ENCODE measurements at places on chromosomes 13 and 19.

DNA sequence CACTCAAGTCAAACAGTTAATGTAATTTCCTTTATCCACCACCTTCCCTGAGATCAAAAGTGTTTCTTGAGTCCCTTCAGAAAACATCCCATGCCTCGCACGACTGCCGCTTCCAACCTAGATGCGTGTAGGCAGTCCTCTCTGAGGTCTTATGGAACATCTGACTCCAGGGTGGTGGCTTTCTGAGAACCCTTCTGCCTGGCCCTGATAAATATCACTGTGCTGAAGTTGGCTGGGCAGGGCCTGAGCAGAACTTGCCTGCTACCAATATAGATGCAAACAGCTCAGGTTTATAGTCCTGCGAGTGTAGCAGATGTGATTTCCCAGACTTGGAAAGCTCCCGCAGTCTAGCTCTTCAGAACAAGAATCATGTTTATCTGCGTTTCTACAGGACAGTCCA is 61.1 kb upstream of the GPR12 start:
- DNase-seq, result no peak

- no peak for DNase-seq
Measured at GRCh38 chr19:389935-390289, 19.0 kb downstream of the C2CD4C start.

DNA sequence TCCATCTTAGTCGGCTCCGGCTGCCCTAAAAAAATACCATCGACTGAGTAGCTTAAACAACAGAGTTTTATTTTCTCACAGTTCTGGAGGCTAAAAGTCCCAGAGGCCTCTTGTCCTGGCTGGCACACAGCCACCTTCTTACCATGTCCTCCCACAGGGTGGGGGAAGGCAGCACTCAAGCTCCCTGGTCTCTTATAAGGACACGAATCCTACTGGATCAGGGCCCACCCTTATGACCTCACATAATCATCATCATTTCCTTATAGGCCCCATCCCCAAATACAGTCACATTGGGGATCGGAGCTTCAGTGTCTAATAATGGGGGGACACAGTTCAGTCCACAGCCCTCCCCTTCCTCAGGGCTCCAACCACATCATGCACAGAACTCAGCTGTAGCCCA is 2.6 kb upstream of the TUBA3C start:
- DNase-seq, result no peak

GRCh38 chr13:37665420-37665819 is 66.9 kb upstream of the POSTN start:
- DNase-seq, result no peak

DNA sequence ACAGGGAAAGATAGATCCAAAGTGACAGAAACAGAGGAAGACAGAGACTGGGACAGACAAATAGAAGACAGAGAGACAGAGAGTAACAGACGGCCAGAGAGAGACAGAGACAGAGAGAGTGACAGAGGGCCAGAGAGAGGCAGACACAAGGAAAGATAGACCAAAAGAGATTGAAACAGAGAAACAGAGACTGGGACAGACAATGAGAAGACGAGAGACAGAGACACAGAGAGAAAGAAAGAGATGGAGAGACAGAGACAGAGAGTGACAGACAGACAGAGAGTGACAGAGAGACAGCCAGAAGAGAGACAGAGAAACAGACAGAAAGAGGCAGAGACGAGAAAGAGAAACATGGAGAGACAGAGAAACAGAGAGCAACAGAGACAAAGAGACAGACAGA is 127.3 kb downstream of the UQCRFS1 start:
- no peak for DNase-seq

DNA sequence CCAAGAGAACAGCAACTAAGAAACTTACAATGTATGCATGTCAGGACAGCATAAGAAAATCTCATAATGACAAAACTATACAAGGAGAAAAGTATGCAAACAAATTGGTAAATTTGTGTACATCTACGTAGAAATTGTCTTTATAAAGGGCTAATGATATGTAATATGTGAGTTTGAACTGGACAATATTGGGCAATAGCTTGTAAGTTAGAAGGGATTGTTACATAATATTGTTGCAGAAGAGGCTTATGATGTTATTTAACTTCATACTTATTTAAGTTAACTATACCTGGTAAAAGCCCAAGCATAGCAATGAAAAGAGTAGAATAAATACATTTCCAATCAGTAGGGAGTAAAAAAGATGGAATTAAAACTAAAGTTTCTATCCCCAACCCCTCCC is 134.0 kb downstream of the MAB21L1 start:
- no peak for DNase-seq

DNA sequence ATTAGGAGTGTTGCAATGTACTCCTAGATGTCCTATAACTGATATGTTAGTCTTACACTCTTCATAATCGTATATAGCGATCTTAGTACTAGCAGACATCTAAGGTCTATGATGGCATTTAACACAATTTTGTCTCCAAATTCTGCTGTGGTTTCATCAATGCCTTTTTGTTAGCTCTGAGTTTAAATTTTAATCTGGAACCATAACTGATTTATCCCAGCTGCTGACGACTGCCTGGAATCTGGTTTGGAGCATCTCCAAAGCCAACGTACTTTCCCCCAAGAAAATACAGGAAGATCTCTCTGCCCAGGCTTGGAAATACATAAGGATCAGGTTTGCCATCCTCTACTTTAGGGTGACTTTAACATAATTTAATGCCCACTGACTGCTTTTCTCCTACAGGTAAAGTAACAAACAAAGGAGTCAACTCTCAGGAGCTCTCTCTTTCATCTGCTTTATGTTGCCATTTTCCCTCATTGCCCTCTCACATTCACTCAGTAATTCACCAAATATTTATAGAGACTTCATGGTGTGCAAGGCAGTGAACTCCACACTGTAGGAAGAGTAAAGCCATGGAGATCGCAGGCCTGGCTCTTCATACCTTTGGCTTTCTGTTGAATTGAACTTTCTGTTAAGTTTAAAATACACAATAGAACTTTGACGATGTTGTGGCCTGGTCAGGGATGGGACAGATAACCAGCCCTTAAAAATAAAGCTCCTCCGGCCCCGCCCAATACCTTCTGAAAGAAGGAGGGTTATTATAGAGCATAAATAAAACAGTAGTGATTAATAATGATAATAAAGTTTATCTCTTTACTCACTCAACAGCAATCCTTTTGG is 23.3 kb upstream of the SPART start:
- DNase-seq, result peak; percentile 71

- no peak for DNase-seq
Measured at GRCh38 chr19:19343762-19344161, 23.1 kb downstream of the MAU2 start.

GRCh38 chr19:36198119-36198518 is 16.3 kb downstream of the ZNF565 start:
- DNase-seq, result no peak

DNA sequence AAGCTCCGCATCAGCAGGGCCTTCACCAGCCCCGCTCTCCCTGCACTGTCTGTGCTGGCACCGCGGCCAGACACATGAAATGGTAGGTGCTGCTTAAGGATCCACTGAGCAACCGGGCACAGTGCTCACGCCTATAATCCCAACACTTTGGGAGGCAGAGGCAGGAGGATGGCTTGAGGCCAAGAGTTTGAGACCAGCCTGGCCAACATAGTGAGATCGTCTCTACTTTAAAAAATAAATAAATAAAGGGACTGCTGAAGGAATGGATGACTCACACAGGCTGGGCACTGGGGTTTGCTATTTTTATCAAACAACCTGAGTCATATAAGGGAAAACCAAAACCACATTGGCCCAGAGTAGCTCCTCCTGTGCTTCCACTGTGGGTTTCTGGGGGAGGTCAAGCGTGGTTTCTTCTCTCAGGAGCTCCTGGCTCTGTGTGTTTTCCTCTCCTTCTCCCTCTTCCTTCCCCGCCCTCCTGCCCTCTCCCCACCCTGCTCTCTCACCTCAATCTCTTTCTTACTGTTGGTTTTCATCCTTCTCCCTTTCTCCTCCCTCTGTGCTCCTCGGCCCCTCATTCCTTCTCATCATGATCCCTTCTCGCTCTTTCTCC is 21.3 kb downstream of the VRK3 start:
- DNase-seq, result no peak

GRCh38 chr13:113192902-113193301 is 15.6 kb downstream of the PCID2 start:
- DNase-seq, result no peak

GRCh38 chr13:61029064-61029463 is 386.6 kb downstream of the PCDH20 start:
- DNase-seq, result no peak

DNA sequence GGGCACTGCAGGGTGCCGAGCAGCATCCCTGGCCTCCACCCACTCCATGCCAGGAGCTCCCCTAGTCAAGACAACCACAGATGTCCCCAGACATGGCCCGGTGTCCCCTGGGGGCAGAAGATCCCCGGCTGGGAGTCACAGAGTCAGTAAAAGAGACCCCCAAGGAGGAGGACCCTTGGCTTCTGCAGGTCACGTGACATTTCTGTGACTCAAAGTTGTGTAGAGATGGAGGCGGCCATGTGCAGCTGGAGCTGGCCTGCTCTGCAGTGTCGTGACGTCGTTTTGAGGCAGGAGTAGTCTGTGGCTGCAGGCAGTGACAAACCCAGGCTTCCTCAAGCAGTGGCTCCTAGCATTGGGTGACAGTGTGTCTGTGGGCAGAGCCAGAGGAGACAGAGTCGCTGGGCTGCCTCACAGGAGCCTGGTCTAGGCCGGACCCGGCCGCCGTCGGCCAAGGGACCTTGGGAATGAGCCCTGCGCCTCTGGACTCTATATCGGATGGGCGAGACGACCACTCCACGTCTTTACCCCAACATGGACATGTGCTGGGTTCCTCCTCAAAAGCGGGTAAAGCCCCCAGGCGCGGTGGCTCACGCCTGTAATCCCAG is 7.7 kb upstream of the DIRAS1 start:
- no peak for DNase-seq

- DNase-seq, result no peak
Measured at GRCh38 chr19:16301999-16302694, 22.5 kb upstream of the KLF2 start.

DNA sequence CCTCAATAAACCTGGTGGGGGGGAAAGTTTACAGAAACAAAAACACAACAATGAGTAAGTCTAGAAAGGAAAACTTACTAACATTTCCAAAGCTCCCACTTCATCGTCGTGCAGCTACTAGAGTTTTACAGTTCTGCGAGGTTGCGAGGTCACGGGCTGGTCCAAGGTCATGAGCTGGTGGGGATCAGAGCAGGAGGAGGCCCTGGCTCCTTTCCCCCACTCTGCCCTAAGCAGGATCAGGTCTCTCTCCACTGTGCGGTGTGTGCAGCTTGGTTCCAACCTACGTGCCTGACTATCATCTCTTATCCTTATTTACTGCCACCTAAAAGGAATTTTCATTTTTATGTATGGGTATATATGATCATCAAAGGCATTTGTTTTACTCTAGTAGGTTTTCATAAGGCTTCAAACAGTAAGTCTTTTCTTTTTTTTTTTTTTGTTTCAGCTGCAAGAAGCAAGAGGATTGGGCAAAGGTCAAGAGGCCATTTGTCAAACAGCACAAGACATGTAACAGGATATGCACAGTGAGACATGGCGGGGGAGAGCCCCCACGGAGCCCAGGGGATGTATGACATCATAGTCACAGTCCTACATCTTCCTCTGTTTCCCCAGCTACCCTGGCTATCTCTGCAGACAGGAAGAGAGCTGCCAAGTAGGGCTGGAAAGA is 76.6 kb upstream of the POMP start:
- DNase-seq, result no peak

- no peak for DNase-seq
Measured at GRCh38 chr13:20782116-20782708, 8.5 kb upstream of the EEF1AKMT1 start.

DNA sequence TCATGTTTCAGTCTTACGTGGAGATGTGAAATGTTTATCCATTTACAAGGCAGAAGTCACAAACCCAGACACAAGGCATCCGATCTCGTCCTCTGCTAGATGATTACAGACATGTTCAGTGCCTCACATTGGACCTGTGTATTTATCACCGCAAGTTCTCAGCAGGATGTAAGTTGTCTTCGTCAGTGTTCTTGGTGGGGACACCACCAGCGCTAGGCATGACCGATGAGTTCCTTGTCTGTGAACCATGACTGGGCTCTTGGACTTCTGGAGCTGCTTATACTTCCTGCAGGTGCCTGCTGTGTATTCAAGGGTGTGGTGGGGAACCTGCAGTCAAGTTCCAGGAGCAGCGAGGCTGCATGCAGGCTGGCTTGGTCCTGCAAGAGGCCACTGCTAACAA is 105.4 kb downstream of the URI1 start:
- no peak for DNase-seq

DNA sequence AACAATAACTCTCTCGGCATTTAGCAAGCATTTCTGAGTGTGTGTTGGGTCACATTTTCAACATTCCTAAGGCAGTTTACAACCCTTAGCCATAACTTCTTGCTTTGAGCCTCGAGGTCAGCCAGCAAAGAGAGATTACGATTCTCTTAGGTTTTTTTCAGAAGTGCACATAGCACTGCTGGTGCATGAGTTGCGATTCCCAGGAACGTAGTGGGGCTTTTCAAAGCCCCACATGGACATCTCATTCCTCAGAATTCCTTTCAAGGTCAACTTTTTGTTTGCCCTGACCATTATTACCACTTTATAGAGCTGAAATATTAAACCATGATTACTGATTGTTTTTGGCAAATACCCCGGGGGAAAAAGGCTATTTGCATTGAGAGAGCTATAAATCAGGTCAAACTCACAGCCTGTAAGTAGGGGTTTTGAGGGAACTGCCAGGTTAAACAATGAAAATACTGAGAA is 705.3 kb downstream of the GPC5 start:
- DNase-seq, result peak; percentile 34

DNA sequence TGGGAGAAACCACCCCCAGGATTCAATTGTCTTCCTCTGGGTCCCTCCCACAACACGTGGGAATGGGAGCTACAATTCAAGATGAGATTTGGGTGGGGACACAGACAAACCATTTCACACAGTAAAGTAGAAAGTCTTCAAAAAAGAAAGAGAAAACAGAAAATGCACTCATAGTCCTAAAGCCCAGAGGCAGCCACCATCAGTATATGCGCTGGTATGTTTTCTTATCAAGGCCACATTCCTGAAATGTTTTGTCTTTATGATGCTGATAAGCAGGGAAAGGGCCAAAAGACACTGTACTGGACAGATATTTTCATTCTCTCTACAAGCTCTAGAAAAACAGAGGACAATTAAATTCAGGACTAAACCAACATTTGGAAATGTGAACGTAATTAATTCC is 375.8 kb upstream of the TSHZ3 start:
- no peak for DNase-seq

DNA sequence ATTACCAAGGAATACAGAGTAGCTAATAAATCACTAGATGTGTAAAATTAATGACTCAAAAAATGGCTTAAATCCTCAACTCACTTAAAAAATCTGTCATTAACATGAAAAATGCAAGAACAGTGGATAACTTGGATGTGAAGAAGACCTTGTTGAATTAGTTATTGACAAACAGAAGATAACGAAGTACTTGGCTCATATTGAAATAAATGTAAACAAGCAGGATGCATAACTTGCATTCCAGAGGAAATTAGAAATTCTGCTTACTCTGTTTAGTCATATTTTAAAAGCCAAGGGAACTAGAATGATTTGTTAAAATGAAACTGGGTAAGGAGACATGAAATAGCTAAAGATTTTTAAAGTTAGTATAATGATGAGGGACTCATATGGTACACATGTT is 1812.2 kb downstream of the PCDH9 start:
- DNase-seq, result no peak

GRCh38 chr13:44174769-44175425 is 198.7 kb upstream of the SERP2 start:
- no peak for DNase-seq
